ENCODE measurements at places on chromosomes 1 and 21.

DNA sequence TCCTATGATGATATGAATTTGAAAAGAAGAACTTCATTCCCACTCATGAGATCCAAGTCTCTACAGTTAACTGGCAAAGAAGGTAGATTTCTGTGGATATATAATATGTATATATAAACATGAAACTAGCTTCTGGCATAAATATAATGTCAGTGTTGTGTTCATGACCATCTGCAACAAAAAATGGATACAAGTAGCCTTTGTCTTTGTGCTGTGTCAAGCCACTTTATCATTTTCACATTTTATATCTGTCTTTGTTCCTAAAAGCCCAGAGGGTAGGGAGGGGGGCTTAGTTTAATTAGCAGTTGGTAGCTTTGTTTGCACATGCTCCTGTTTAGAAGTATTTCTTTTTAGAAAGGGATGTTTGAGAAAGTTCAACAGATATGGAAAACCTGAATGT lies 56.2 kb upstream of the FASLG start:
- no peak for DNase-seq

DNA sequence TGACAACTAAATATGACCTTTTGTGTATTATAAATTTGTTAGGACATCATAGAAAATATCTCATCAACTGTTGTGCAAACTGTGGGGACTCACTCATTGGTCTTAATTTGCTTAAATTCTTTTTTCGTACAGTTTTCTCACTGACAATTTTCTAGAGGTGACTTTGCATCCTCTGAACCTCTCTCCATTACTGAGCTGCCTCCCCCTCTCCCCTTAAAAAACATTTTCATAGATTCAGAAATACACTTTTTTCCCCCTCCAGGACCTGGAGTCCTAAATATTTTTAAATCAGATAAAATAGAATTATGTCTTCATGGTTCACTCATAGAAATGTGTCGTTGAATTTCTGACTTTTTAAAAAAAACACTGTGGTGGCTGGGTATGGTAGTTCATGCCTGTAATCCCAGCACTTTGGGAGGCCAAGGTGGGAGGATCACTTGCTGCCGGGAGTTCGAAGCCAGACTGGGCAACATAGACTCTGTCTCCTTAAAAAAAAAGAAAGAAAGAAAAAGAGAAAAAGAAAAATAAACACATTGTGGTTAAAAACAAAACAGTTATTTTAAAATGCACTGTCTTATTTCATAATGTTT lies 1.5 kb downstream of the CNST start:
- no peak for DNase-seq

DNA sequence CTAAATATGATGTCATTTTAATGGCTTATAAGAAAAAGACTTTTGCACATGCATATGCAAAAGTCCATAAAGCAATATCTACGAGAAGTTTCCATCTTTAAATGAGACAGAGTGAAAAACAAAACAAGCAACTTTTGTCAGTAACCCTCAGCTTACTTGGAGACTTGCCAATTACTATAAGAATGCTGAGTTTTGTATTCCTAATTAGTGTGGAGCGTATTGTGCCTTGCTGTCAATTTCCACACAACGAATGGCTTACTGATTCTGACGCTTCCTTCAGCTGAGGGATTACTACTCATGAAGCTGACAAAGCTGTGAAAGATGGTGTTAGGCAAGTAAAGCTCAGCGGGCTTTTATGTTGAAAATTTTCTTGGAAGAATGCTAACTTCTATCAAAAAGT lies 440.4 kb upstream of the ADAMTS5 start:
- DNase-seq, result no peak

GRCh38 chr1:55375617-55376258 lies 160.6 kb upstream of the USP24 start:
- no peak for DNase-seq

GRCh38 chr1:73887412-73887811 lies 310.6 kb downstream of the LRRIQ3 start:
- DNase-seq, result no peak

GRCh38 chr1:31712068-31712467 lies 8.3 kb upstream of the COL16A1 start:
- DNase-seq, result no peak

DNA sequence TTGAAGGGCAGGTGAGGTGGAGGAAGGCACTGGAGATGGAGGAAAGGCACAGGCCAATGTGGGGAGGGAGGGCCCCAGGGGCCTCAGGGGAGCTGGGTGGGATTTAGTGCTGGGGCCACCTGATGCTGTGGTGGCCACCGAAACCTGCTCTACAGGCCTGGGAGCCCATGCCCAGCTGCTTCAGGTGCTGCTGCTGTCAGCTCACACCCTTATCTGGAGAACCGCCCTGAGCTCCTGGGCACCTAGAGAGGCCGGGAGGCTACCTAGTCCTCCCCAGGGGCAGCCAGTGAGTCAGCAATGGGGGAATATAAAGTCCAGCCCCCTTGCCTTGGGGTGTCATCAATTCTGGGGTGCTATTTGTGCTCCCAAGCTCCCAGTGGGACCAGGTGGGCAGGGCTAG lies 12.2 kb downstream of the FAM131C start:
- DNase-seq, result no peak

DNA sequence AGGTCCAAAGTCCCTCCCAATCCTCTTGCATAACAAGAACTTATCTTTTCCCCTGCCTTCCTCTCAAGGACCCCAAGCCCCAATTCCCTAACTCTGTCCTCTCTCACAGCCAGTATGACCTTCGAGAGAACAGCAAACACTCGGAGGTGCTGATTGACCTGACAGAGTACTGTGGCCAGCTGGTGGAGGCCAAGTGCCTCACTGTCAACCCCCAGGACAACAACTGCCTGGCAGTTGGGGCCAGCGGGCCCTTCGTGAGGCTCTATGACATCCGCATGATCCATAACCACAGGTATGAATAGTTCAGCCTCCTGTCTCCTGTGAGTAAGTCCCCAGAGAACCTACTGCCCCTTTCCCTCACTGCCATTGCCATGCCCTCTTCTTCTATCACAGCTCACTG lies 29.9 kb upstream of the TMEM222 start:
- DNase-seq, result no peak

GRCh38 chr1:224065455-224065854 lies 48.5 kb upstream of the FBXO28 start:
- no peak for DNase-seq

DNA sequence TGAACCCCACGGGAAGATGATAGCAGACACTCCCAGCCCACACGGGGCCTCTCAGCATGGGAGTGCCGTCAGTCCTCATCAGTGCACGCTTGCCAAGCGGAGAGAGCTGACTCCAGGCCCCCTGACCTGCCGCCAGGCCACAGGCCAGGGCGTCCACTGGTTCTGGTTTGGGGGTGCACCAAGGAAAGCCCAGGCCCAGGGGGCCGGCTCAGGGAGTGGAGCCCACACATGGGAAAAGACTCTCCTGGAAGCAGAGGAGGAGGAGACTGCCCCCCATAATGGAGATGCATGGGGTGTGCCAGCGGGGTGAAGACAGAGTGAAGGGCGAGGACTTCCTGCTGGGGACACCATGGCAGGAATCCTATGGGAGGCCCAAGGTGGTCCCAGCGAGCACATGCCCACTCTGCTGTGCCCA lies 6.4 kb downstream of the TRIM11 start:
- peak; percentile 26 for DNase-seq

DNA sequence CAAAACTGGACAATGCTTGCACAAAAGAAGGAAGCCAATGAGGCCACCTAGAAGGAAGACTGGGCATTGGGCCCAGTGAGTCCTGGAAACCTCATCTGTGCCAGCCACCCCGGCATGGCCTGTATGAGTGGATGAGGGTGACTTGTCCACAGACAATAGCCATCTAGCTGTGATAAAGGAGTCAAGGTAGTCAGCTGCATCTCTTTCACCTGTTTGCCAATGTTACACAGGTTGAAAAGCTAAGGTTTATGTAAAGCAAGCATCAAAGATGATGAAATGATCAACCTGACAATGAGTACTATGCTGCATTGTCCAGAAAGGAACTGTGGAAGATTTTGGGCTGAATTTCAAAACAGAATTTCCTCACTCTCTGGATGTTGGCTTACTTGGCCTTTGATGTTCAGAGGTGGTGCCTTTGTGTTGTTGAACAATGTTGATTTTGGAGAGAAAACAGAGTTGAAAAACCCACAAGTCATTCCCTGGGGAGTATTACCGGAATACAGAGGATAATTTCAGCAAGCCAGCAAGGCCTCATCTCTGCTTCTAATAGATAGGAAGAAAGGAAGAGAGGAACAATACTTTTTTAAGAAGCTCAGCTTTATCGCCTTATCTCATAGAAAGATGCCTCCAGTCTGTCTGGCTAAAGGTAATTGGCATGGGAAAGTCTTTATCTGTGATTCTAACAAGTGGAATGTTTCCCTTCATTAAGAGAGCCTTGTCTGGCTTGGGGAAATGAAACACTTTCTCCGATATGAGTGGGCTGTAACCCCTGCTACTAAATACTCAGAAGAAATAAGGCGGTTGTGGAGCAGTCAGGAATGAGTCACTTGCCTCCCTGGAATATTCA lies 11.4 kb upstream of the SELE start:
- no peak for DNase-seq

- DNase-seq, result no peak
Observed at GRCh38 chr1:218171302-218171893, 113.7 kb upstream of the RRP15 start.

GRCh38 chr1:226754793-226755533 lies 15.9 kb upstream of the ITPKB start:
- no peak for DNase-seq

- no peak for DNase-seq
Observed at GRCh38 chr1:21362096-21362495, 71.8 kb upstream of the ECE1 start.

DNA sequence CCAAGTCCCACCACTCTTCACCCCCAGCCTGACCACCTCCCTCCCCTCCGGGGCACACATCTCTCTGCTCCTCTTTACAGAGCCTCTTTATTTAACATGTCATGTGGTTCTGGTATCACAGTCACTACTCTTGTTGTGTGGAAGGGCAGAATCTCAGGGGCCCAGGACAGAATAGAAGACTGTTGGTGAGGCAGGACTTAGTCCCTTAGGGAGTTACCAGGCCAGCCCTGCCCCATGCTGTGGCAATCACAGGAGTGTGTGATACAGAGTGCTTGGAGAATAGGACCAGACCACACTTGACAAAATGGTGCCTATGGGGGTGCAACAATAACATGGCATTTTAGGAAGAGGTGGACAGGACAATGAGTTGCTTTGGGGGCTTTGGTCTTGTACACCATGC lies 43.0 kb upstream of the CRNN start:
- no peak for DNase-seq

DNA sequence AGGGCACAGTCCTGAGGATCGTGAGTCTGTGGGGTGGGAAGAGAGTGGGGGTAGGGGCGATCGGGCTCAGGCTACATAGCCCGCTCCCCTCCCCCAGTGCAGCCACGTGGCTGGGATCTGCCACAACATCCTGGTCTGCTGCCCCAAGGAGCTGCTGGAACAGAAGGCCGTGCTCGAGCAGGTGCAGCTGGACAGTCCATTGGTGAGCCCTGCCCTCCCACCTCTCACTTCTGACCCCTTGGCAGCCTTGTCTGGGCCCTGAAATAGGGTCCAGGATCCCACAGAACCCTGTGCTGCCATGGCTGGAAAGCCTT lies 5.0 kb downstream of the CNKSR1 start:
- DNase-seq, result no peak

- DNase-seq, result no peak
Observed at GRCh38 chr1:229509576-229509975, 1.4 kb upstream of the NUP133 start.
